CD8-positive, alpha-beta T cell (primary cell): ENCODE measurements at places on chromosomes 5 and 9.

GRCh38 chr5:92916036-92916435 is 665.0 kb downstream of the NR2F1-AS1 start:
- DNase-seq, result no peak

GRCh38 chr9:18499980-18500379 is 26.0 kb downstream of the ADAMTSL1 start:
- no peak for DNase-seq

GRCh38 chr5:63554191-63554590 is 408.1 kb downstream of the HTR1A start:
- DNase-seq, result no peak

DNA sequence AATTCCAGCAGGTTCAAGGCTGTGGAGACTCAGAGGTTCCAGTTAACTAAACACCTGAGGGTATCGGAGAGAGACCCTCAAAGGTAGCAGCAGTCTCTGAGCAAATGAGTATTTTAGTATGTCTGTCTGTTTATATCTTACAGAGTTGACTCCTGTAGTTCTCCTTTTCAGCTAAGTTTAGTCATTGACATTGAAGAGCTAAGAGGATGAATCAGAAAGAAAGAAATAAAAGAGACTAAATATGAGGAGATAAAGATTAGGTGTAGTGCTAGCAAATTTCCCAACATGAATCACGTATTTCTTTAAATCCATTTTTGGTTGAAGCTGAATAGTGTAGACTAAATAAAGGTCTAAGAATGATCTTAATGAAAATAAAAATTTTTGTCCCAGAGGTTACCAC is 474.0 kb upstream of the RGMB start:
- no peak for DNase-seq

GRCh38 chr5:96896806-96897205 is 20.5 kb downstream of the ERAP2 start:
- no peak for DNase-seq

- DNase-seq, result no peak
Measured at GRCh38 chr5:60685700-60686099, 14.3 kb downstream of the DEPDC1B start.

DNA sequence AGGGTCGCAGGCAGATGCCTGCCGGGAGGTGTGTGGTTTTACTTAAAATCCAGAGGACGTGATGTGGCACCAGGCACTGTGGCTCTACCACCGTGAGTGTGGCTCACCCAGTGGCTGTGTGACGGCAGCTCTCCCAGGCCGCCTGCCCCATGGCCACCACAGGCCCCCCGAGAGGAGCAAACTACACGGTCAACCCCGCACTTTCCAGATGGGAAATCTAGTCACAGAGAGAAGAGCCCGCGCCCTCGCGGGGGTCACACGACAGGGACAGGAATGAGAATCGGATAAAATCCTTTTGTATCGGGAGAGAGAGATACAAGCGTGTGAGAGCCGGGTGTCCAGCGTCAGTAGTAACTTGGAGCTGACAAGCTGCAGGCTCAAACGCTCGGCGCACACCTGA is 24.4 kb downstream of the TERT start:
- DNase-seq, result no peak

- peak; percentile 58 for DNase-seq
Measured at GRCh38 chr5:139272471-139273321, 20.8 kb upstream of the MATR3 start.
